ENCODE measurements at places on chromosomes 3 and 15.

GRCh38 chr3:63508305-63508704, 144.2 kb upstream of the SNTN start:
- no peak for DNase-seq

- no peak for DNase-seq
Observed at GRCh38 chr3:177377166-177377565, 179.9 kb upstream of the TBL1XR1 start.

- no peak for DNase-seq
Observed at GRCh38 chr3:141877911-141878310, 1.5 kb downstream of the ATP1B3 start.

DNA sequence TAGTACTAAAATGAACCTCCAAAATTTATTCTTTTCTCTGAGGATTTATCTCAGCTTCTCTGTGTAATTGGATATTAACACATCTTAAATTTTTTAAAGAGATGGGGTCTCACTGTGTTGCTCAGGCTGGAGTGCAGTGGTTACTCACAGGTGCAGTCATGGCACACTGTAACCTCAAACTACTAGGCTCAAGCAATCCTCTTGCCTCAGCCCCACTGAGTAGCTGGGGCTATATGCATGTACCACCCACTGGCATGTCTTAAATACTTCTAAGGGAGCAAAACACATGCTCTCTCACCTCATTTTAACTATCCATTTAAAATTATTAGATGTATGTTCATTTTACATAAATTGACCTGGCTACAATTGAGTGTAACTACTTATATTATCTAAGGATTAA, 11.3 kb upstream of the TMEM87A start:
- no peak for DNase-seq

Data from cortex of kidney (tissue), 1 donor.